ENCODE measurements at places on chromosomes 1 and 21.

GRCh38 chr1:77996734-77997133 lies 8.0 kb upstream of the DNAJB4 start:
- no peak for DNase-seq

DNA sequence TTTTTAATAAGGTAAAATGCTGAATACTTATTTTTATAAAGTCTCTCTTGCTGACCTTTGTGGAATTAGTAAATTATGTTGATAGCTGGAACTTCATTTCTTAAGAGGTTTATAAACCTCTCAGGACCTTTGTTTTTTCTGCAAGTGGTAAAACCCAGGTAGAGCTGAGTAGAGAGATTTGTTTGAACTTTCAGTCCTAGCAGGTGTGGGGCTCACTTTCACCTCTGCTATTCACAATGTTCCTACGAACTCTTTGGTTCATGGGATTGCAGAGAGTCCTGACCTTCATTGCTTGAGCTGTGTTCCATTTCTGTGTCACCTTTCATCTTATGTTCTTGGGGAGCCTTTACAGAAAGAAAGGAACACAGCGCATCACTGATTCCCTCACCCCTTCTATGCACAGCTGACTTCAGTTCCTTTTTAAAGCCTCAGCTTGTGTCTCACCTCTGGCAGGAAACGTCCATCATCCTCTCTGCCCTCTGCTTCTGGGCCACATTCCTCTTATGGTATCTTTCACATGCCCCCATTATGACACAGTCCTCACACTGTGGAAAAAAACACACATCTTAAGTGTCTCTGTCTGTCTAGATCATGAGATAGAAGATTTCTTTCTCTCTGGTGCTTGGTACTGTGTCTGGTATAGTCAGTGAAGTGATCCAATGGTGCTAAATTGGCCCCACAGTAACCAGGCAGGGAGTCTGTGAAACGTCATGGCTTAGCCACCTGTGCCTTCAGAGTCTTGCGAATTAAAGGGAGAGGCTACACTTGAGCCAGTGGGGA lies 262.5 kb upstream of the B3GALT2 start:
- DNase-seq: no peak

DNA sequence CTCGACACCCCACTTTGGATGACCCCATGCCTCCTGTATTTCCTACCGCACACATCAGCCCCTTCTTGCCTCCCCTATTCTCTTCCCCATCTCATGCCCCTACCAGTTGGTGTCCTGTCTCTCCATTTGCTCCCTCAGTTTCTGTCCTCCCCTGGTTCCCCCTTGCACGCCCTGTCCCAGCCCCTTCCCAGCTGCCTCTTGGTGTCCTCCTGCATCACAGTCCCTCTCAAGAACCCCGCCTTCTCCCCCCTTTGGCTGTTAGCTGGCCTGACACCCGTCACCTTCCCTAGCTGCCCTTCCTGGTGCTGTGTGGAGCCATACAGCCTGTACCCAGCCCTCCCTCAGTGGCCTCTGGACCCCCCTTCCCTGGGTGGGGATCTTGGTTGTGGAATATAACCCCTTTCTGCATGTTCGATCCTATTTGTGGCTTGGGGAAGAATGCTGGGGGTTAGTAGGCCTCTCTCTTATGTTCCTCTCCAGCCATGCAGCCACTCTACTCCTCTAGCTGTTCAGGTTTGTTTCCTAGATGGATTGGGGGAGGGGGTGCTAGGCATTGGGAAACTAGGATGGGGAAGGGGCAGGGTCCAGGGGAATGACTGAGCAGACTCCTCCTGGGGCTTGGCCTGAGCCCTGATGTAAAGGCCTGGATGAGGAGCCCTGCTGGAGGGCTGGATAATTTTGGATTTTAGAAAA lies 41.4 kb upstream of the NFASC start:
- no peak for DNase-seq

GRCh38 chr1:25047506-25048240 lies 117.6 kb upstream of the RUNX3 start:
- no peak for DNase-seq

- DNase-seq: no peak
Observed at GRCh38 chr21:39087238-39088030, 95.8 kb downstream of the PSMG1 start.

GRCh38 chr1:90193116-90193515 lies 198.2 kb downstream of the ZNF326 start:
- no peak for DNase-seq

- peak; percentile 12 for DNase-seq
Observed at GRCh38 chr1:163528710-163529348, 207.1 kb downstream of the NUF2 start.

GRCh38 chr21:45276596-45276995 lies 11.1 kb downstream of the POFUT2 start:
- no peak for DNase-seq

- DNase-seq: peak; percentile 3
Observed at GRCh38 chr1:240091614-240092300, at the start of gene FMN2. FMN2 (plus strand) TSS chr1:240091883; CDS start chr1:240092110, 227 bp downstream.

DNA sequence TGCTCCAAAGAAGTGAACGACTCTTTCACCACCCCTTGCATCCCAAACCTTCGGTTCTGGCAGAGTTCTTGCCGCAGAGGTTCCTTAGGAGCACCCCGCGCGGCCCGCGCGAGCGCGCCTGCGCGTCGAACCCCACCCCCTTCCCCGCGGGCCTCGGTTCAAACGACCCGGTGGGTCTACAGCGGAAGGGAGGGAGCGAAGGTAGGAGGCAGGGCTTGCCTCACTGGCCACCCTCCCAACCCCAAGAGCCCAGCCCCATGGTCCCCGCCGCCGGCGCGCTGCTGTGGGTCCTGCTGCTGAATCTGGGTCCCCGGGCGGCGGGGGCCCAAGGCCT lies at the start of gene C1orf56:
Gene C1orf56 (plus strand): TSS at position 161 of the 334 bp plus-strand sequence. CDS start 97 bp downstream, at position 258.
- DNase-seq: peak; percentile 56

DNA sequence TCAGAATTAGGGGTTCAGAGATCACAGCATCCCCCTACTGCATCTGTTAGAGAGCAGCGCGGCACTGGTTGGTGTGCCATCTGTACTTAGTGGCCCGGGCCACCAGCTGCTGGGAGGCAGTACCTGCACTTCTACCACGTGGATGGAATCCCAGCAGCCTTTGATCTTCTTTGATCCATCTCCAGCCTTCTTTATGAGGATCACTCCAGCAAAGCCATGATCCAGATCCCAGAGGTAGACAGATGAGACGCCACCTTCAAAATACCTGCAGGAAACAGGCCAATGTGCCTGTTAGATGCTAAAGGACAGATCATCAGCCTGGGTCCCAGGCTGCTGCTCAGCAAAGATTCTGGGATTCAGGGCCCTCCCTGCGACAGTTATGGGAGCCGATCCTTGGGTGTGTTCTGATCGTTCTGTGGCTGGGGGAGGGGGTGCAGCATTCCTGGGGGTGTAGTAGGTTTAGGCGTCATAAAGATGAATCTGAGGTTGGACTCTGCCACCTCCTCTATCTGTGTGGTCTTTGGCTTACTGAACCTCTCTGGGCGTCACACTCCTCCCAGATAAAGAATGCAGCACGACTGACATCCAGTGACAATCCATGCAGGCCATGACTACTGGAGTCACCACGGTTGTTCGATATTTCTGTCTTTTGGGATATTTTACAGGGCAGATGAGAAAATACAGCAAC lies 45.3 kb downstream of the SLC66A1 start:
- DNase-seq: no peak

DNA sequence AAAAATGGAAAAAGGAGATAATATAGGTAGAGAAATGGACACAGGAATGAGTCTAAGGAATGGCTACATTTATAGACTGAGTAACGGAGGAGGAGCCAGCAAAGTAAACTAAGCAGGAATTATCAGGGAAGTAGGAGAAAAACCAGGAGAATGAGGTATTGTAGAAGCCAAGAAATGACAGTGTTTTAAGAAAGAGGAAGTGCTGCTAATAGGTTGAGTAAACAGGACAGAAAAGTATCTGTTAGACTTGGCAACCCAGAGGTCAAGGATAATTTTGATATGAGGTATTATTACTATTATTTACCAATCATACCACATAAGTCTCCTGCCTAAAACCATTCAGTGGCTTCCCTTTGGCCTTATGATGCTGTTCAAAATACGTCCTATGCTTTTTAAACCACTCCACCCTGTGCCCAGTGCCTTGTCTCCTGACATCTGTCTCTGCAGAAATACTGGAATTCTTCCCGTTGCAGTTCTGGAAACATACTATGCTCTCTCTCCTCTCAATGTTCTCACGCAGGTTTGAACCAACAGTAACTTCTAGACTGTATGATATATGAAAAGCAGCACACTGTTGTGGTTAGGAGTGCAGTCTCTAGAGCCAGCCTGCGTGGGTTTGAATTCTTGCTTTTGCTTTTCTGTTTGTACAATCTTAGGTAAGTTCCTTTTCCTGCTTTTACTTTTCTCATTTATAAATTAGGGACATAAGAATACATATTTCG lies 24.6 kb upstream of the NEK7 start:
- no peak for DNase-seq

- DNase-seq: no peak
Observed at GRCh38 chr1:35893051-35893879, 10.3 kb downstream of the AGO1 start.

GRCh38 chr1:82879701-82880305 lies 1079.1 kb downstream of the ADGRL2 start:
- no peak for DNase-seq

DNA sequence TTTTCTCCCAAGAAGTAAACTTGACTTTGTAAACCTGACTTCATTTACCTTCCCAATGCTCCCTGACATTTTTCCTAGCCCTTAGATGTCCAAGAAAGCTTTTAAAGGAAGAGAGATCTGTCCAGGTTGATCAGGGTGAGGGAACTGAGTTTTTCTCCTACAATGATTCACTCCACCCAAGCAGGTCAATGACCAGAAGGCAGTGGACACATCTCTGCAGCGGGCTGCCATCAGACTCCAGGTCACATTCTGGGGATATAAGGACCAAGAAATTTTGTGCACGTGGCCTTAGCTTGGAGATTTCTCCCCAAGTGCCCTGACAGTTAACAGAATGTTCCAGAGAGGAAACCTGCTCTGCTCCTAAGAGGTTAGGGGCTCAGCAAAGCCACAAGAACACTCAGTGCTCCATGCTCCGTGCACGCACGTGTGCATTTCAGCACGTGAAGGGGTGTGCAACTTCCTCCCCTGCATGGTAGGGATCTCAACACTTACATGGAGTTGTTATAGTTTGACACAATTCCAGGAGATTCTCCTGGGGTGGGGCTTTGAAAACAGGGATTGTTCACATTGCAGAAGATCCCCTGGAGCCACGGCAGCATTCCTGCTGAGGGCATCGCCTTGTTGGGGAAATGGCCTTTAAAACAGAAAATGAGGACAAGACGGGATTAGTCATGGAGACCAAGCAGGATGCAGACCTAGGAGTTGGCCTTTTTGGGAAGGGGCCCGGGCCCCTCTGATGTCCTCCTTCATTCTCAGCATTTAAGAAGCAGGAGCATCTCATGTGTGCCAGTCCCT lies 9.8 kb downstream of the ABCA4 start:
- DNase-seq: no peak
